Activated B cell treated with CpG ODN at 0.5 μM for 24 hours (primary cell): ENCODE measurements at places on chromosomes 16 and 17. TPM values are rescaled to one million over a fixed set of nuclear protein-coding genes. Genes with fewer than 3 reads are reported as not detected.

DNA sequence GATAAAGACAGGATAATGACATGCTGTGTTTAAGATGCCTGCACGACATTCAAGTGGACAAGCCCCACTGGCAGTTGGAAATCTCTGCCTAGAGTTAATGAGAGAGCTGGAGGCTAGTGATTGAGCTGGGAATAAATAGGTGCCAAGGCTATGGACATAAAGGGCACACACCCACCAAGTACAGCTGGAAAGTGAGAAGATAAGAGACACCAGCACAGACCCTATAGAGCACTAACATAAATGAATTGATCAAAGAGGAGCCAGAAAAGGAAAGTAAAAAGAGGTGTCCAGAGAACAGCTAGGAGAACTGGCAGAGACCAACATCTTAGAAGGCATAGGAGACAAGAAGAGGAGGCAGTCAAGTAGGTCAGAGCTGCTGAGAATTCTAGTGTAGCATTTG lies 101.2 kb downstream of the YPEL2 start:
- no peak for DNase-seq

DNA sequence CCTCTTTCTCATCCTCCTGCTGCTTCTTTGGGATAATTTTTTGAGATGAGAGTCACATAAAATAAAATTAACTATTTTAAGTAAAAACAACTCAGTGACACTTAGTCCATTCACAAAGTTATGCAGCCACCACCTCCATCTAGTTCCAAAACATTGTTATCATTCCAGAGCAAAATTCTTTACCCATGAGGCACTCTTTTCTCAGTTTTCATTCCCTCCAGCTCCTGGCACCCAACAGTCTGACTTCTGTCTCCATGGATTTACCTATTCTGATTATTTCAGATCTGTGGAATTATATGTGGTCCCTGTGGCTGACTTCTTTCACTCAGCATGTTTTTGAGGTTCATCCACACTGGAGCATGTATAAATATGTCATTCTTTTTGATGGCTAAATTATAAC lies 239.9 kb upstream of the DYNLRB2 start:
- DNase-seq, result no peak

DNA sequence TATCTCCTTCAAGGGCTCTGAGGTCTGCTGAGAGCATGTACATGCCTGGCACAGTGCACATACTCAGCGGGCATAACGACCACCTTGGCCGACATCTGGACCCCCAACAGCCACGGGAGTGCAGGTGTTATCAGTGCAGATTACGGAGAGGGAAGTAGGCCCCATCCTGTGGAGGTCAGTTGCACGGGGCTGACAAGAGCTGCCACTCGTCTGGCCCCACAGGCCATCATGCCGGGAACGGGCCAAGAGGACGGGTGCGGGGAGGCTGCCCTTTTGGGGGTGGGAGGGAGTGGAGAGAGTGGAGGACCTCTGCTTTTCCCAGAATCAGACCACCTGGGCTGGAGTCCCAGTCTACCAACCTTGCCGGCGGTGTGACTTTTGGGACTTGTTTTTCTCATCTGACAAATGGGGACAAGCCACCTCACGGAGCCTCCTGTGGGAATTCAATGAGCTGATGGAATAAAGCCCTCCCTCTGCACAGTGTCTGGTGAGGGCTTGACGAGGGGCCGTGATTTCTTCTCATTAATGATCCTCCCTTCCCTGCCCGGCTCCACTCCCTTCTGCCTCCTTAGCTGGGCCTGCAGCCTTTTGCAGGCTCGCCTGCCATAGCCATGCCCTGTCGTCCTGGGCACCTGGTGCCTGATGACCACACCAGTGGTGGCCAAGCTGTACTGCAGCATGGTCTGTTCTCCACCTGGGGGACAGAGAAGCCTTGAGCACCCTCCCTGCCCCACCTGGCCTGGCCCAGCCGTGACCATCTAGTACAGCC lies 4.6 kb downstream of the PRSS33 start:
- DNase-seq, result no peak

DNA sequence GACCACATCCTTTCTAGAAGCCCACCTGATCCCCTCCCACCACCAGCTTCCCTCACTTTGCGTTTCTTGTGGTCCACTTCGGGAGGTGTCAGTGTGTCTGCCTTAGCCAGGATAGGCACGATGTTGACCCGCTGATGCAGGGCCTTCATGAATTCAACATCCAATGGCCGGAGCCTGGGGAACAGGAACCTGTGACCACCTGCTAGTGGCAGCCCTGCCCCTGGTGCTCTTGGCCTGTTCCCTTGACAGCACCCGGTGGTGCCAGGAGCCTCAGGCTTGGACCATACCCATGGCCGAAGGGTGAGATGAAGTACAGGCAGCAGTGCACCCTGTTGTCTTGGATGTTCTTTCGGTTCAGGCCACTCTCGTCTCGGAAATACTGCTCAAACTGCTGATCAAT lies 7.2 kb upstream of the MTMR4 start:
- no peak for DNase-seq

DNA sequence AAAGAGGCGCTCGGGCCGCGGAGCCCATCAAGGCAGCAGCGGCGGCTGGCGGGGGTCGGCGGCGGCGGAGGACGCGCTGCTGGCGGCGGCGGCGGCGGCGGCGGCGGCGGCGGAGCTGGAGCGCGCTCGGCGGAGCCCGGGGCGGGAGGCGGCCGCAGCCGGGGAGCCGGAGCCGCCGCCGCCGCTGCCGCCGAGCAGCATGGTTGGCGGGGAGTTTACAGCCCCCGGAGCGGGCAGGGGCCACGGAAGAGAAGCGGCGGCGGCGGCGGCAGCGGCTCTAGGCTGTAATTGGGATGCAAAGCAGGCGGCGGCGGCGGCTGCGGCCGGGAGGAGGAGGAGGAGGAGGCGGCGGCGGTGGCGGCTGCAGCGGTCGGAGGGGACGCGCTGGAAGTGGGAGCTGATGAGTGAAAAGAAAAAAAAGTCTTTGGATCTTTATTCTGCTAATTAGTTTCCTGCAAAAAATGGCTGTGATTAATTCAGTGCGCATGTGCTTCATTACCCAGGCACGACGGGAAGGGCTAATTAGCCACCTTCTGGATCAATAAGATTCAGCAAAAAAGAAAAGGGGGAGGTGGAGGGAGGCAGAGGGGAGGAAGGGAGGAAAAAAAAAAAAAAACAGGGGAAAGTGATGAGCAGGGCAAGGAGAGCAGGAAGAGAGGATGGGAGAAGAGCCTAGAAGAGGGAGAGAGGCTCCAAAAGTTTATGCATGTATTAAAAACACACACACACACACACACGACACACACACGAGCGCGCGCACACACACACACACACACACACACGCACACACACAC lies 10.9 kb upstream of the ZFHX3 start:
- DNase-seq, result no peak

DNA sequence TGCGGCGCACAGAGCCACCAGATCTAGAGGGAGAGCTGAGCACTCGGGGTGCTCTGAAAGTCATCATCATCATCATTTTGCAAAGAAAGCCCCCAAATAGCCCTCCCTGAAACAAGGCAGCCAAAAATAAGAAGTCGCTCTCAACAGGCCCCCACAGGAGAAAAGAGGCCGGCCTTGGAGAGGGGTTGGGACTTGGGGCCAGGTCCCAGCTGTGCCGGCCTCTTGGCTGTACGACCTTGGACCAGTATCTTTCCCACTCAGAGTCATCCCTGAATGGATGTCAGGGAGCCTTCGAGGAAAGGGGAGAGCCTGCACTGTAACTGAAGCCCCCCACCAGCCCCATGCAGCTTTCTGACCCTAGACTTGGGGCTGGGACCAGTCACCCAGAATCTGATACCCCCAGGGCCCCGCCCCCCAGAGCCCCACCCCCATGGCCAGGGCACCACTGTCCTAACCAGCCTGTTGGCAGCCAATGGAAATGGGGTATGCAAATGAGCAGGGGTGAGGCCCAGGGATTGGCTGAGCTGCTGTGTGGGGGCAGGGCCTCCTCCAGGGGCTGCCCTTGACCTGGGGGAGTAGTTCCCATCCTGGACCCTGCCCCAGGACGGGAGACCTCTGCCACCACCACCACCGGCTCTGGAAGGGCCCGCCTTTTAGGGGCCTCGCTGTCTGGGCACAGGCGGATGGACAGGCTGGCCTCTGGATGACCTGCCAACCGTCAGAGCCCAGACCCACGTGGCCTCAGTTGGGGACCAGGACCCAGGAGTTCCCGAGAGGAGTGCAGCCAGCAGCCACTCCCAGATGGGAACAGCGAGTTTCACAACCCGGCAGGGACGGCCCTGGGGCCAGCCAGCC lies 15.4 kb downstream of the ZFPM1 start:
- DNase-seq, result no peak

DNA sequence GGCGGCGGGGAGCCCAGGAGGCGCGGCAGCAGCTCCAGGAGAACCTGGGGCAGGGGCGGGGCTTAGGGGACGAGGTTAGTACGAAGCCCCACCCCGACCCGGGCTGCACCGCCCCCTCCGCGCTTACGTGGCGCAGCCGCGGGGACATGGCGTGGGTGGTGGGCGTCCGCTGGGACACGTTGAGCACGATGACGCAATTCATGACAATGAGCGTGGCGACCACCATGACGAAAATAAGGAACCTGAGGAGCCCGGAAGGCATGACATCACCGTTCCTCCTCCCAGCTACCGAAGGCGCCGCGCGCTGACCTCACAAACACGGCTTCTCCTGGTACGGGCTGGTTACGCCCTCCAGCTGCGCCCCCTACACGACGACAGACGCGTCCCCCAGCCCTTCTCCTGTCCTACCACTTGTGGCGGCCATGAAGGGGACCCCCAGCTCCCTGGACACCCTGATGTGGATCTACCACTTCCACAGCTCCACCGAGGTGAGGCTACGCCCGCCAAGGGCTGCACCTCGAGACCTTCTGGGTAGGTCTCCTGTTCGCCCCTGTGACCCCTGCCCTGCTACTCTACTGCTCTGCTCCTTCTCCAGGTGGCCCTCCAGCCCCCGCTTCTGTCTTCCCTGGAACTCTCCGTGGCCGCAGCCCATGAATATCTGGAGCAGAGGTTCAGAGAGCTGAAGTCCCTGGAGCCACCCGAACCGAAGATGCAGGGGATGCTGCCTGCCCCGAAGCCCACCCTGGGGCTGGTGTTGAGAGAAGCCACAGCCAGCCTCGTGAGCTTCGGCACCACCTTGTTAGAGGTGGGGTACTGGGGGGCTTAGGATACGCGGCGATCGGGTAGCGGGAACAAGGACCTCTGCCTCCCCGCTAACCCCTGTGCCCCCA lies at the start of gene C17orf107:
TSS of gene C17orf107 (plus strand) at position 196 of the 890 bp plus-strand sequence. CDS start at position 423, 227 bp downstream.
- peak; percentile 87 for DNase-seq

DNA sequence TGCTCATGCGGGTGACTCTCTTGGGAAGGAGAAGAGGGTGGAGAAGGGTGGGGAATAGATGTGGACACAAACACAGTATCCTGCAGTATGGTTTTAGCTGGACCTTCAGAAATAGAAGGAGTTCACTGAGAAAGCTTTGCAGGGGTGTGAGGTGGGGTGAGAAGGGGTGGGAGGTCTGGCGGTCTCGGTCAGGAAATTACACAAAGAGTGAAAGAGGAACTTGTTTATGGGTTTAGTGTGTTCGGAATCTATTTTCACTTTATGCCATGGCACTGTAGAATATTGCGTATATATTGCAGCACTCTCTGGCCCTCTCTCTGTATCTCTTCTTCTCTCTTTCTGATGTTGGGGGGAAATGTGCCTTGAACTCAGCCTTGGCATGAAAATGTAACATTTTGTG lies 148.2 kb upstream of the GOT2 start:
- no peak for DNase-seq

GH1 gene
- total RNA-seq, result 0.27 TPM in 1 of 2 replicates, not detected in the other

PTX4 gene
- total RNA-seq, result not detected in 2 replicates

KIF2B gene
- not detected in 2 replicates for total RNA-seq

ERBB2 gene
- 4.4 and 7.1 TPM in 2 replicates for total RNA-seq
